Stimulated activated CD8-positive, alpha-beta memory T cell treated with anti-CD3 and anti-CD28 coated beads, Interleukin-7, amount 100 ng/mL, for 24 hours (primary cell): ENCODE measurements at places on chromosomes 13 and 19.

DNA sequence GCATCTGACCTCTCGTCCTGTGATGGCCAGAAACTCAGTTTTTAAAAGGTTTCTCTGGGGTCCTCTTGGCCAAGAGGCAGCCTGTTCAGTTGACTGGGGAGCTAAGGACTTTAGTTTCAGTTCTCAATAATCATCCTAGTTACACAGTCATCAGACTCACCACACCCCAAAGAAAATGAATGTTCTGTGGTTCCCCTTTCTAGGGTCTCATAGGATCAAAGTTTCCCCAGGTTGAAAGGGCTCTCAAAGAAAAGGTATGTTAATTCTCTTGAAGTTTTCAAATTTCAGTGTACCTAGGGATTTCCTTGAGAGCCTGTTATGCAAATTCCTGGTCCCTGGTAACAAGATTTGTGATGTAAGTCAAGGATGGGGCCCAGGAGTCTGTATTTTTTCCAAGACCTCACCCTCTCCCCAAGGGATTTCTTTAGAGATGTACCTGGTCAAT, 94.9 kb downstream of the FAM216B start:
- no peak for DNase-seq

GRCh38 chr19:45809643-45810159, 5.4 kb downstream of the RSPH6A start:
- no peak for DNase-seq

GRCh38 chr13:89930861-89931260, 1416.6 kb upstream of the MIR17HG start:
- no peak for DNase-seq

DNA sequence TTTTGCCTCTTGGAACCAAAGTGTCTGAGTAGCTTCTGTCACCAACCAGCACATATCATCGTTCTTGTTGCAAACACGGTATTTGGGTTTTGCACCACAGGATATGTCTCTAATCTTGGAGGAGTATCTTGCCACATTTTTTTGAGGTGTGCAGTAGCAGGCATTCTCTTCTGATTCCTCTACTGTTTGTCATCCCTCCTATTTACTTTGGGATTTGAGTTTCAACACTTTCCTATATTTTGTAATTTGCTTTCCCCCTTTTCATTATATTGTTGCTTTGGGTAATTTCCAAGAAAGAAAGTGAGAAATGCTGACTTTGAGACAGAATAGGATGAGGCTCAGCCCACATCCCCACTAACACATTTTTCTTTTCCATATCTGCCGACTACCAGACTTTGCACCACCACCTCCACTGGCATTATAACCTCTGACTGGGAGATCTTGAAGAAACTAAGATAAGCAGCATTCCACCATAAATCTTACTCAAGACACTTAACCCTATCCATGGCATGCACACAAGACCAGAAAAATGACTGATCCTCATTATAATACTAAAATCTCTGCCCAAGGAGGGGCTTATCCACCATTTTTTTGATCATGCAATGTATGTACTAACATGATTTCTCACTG, 12.0 kb upstream of the DZIP1 start:
- no peak for DNase-seq

DNA sequence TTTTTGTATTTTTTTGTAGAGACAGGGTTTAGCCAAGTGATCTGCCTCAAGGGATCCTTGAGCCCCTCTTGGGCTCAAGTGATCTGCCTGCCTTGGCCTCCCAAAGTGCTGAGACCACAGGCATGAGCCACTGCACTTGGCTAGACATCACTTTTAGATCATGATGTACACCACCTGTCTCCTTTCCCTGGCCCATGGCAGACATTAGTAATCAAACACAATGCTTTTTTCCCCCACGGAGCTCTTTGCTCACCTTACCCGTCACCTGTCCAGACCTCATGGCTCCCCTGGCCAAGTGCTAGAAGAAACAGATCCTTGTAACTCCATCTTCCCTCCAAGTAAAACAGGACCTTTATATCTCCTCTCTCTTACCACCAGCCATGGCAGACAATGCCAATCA, 18.4 kb downstream of the NUMBL start:
- DNase-seq: no peak

DNA sequence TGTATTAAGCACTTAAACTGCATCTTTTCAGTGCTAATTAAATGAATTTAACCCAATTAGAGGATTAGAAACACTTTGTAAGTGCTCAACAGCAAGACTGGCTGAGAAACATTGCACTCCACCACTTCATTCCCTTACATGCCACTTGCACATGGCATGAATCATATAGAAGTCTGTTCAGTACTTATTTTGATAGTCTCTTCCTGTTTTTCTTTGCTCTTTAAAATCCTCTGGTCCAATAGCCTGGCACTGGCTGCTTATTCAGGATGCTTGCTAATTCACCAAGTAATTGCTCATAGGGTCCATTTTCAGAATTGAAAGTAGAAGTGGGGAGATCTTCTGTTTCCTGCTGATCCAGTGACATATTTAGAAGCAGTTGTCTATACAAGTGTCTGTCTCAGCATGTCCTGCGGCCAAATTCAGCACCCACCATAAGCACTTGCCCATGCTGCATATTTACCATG, 900.1 kb downstream of the PCDH9 start:
- DNase-seq: no peak
